ENCODE measurements at places on chromosomes 4 and X.
A peak's percentile ranks its signal among the peaks of the same experiment; 100 is the strongest.

- peaks cover 21% of the 10 kb centered on the region for H3K4me1 ChIP-seq
- no peaks in the 10 kb centered on the region for H3K27me3 ChIP-seq
- peak overlapping the region; percentile 37 for H3K27ac ChIP-seq
- H3K36me3 ChIP-seq, result peaks cover 2% of the 10 kb centered on the region
- no peak overlapping the region for H3K4me3 ChIP-seq
- no peak for DNase-seq
Observed at GRCh38 chr4:26127851-26128337, 192.9 kb upstream of the RBPJ start.

- no peak overlapping the region for H3K27ac ChIP-seq
- H3K27me3 ChIP-seq, result no peaks in the 10 kb centered on the region
- no peaks in the 10 kb centered on the region for H3K36me3 ChIP-seq
- DNase-seq, result no peak
- H3K4me3 ChIP-seq, result peak overlapping the region; percentile 19
Observed at GRCh38 chr4:170497689-170498088, 407.9 kb upstream of the AADAT start.

GRCh38 chr4:145937971-145938611 is 532 bp downstream of the ZNF827 start:
- peaks cover 22% of the 10 kb centered on the region for H3K4me1 ChIP-seq
- H3K4me3 ChIP-seq, result peak overlapping the region; percentile 100
- no peaks in the 10 kb centered on the region for H3K27me3 ChIP-seq
- H3K36me3 ChIP-seq, result peaks cover 7% of the 10 kb centered on the region
- no peak for DNase-seq
- peak overlapping the region; percentile 91 for H3K27ac ChIP-seq

DNA sequence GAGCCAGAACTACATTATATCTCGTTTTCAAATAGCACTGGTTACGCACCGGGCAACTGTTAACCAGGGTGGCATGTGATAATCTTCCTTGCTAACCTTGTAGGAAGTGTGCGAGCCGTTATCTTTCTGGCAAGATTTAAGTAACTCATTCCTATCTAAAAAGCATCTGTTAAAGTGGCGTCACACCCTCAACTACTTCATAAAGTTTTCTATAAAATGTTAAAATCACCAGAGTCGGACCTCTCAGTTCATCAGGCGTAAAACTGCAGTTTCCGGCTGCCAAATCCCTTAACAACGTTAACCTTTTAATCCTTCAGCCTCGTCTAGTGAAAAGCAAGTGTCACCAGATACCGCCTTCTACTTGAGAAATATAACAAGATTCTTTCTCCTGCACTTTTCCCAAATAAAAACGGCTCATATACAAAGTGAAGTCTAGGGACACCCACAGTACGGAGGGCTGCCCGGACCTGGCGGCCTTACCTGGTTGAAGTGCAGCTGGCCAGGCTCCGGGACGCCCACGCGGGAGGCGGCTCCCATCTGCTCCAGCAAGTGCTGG is 1.2 kb downstream of the SLC39A8 start:
- peaks cover under 1% of the 10 kb centered on the region for H3K27me3 ChIP-seq
- peaks cover 7% of the 10 kb centered on the region for H3K36me3 ChIP-seq
- DNase-seq, result no peak
- peaks cover 47% of the 10 kb centered on the region for H3K4me1 ChIP-seq
- peak overlapping the region; percentile 99 for H3K27ac ChIP-seq
